GM12864 (cell line): ENCODE measurements at places on chromosomes 6 and 20.

GRCh38 chr6:94751641-94752329 is 825.5 kb upstream of the MANEA start:
- DNase-seq: no peak

DNA sequence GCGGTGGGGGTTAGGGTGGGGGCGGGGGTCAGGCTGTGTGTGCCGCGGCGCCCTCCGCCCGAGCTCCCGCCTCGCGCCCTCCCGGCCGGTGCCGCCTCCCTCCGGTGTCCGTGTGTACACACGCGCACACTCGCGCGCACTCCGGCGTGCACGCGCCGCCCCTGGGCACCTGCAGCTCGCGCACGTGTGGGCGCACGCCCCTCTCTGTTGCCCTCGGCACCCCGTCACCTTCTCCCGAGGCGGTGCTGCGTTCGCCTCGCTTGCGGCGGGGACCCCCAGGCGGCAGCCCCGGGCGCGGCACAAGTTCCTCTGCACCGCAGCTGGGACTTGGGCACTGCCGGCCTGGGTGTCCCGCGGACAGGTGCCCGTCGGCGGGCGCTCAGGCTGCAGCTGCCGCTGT is 525 bp downstream of the MACROD2 start:
- DNase-seq: no peak

DNA sequence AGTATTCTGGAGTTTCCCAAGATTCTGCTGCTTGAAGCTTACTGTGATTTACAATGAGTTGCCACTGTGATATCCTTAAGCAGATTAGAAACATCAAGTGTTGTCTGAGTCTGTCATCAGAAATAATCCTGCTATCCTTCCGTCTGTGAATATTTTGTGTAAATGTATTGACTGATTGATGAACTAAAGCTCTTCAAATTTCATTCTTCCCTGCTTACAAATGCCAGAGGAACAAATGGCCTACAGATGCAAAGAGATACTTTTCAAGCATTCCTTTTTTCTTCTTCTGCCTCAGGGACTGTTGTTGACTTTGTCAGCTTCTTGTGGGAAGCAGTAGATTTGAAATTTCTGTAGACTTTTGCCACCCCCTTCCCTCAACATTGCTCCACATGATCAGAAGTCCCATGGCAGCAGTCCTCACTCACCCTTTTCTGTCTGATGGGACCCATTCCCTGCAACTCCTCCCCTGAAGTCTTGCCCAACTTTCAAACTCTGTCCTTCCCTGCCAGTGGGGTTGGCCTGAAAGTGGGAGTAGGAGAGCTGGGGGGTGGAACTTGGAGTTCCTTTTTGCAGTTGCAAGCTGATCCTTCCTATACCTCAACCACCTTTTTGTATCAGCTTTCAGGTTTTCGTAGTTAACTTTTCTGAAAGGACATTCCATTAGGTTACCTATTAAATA is 38.5 kb upstream of the MLIP start:
- no peak for DNase-seq

- no peak for DNase-seq
These were observed 29.2 kb upstream of the MMS22L start for GRCh38 chr6:97312241-97312640.

DNA sequence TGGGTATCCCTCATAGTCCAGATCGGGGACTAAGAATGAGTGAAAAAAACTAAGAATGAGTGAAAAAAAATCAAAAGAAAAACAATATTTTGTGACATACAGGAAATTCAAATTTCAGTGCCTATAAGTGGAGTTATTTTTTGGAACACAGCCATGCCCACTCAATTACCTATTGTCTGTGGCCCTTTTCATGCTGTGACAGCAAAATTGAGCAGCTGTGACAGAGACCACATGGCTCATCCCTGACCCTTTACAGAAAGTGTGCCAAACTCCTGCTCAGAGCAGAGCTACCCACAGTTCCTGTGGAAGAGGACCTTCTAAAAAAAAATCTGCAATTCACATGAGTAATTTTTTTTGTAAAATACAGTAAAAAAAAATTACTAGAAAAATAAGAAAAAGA is 1.4 kb downstream of the NCR2 start:
- DNase-seq: no peak

DNA sequence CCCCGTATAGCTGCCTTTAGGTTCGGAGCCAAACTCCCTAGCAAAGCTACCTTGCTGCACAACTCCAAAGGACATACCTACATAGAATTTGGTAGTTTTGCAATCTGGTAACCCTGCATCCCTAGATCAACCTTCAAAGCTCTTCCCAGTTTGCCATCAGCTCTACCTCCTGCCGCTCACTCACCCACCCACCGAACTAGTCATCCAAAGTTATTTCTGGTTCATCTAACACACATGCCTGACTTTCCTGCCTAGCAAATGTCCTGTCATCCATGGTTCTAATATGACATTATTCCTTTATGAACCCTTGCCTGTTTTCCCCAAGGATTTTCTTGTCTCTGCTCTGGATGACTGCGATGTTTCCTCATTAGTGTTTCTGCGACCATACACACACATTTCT is 21.6 kb downstream of the SPAG4 start:
- no peak for DNase-seq

DNA sequence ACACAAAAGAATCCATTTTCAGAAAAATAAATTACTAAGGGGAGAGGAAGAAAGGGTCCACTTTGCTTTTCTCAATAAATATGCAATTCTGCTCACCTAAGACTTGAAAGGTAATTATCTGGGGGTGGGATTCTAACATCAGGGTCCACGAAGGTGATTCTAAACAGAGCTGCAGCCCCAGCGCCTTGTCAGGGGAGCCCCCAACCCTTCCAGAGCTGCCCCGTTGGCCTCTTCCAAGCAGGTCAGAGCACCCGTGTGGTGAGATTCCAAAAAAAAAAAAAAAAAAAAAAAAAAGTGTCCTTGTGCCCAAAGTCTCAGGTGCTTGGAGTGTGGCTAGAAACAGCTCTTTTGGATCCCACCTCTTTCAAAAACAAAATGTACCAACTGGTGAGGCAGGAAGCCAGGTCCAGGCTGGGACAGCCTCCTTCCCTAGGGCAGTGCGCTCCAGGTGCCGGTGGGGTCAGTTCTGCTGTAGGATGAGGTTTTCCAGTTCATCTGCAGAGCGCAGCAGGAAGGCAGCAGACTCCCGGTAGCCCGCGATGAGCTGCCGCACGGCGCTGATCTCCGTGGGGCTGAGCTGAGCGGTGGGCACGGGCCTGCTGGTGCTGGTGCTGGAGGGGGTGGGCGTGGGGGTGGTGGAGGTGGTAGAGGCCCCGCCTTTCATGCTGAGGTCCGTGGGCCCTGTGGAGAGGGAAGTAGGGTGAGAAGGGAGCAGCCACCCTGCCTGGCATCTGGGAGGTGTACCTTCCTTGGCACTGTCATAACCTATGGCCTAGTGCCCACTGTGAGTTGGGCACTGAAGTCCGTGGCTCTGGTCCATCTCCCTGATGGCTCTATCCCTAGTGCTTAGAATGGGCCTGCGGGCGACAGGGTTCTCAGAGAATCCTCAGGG is 89.3 kb downstream of the ASXL1 start:
- DNase-seq: no peak

DNA sequence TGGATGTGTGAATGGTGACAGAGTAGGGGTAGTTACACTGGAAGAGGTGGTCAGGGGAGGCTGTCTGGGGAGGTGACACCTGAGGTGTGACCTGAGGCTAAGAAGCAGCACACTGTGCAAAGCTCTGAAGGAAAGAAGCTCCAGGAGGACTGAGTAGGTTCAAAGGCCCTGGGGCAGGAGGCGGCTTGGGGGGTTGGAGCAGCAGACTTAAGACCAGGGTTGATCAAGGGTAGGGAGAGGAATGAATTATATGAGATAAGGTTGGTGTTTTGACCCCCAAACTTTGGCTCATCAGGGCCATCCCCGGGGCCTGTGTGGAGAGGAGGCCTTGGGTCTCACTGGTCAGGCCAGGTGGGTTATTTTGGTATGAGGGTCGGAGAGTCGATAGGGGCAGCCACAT is 166.1 kb downstream of the GRM4 start:
- DNase-seq: no peak

GRCh38 chr6:137863091-137863797 is 3.8 kb upstream of the TNFAIP3 start:
- no peak for DNase-seq

- no peak for DNase-seq
These were observed 104.6 kb downstream of the HMGCLL1 start for GRCh38 chr6:55474382-55474781.

- DNase-seq: peak; percentile 21
These were observed 61.4 kb upstream of the JARID2 start for GRCh38 chr6:15184441-15184861.

DNA sequence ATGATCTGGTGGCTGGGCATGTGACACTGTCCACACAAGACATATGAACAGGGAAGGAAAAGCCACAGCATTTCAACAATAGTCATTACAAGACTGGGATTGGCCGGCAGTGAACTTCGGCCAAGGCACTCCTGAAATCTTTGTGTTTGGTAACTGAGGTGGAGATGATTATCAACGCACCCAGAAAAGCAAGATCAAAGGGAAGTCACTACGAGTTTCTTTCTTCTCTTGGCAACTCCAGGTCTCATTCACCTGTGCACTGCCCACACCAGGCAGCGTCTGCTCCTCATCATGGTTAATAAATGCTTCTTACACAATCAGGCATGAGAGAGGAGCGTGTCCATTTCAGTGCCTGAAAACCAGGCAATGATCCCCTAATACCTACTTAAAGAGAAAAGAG is 20.5 kb upstream of the FOXC1 start:
- no peak for DNase-seq

GRCh38 chr20:37316775-37317170 is 27.3 kb downstream of the MANBAL start:
- no peak for DNase-seq
